ENCODE measurements at places on chromosomes 1 and 21.

DNA sequence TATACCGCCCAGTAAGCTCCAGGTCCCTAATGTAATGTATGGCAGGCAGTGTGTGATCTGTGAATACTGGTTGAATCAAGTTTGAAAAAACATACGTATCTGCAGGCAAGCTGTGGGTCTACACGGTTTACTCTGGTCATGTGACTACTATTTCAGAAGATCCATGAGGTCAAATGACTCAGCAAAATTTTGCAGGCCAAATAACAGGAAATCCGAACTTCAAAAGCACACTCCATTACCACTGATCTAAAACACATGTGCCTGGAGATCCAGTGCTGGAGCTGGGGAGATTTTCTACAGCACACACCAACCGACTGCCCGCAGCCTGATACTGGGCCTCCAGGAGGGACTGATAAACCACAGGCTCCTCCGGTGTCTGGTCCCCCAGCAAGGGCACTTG lies 64.5 kb upstream of the SLC44A3 start:
- no peak for DNase-seq

GRCh38 chr1:37064039-37064438 lies 29.7 kb upstream of the GRIK3 start:
- DNase-seq = no peak

DNA sequence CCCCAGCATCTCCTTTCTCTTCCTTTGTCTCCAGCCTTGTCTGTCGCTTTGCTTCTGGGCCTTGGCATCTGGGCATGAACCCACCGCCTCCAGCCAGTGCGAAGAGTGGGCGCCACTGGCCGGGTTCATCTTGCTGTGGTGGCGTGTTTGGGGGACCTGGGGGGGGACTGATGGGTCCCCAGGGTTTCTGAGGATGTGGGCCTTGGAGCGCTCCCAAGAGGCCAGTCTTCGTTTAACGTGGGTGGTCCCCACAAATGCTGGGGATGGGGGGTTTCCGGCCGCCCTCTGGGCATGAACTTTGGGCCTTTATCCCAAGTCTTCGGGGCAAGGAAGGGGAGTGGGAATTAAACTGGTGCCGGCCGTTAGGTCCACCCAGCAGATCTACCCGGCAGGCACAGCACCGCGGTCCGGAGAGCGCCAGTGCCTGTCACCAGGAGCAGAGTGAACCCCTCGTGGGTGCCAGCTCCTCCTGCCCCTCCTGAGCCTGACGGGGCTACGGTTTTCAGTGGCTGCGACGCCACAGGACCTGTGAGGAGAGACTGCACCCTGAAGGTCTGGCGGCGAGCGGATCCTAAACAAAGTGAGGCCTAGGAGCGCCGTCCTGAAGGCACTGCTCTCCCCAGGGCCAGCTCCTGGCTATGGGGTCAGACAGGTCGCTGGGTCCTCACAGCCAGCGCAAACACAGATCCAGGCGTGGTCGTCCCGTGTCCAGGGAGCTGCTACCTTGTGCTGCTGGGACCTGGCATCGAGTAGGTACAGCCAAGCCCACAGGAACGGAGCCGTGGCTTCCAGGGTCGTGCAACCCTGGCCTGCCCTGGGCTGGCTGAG lies 12.1 kb upstream of the C1orf174 start:
- DNase-seq = no peak

- no peak for DNase-seq
Observed at GRCh38 chr1:917466-918091, 6.1 kb upstream of the SAMD11 start.

DNA sequence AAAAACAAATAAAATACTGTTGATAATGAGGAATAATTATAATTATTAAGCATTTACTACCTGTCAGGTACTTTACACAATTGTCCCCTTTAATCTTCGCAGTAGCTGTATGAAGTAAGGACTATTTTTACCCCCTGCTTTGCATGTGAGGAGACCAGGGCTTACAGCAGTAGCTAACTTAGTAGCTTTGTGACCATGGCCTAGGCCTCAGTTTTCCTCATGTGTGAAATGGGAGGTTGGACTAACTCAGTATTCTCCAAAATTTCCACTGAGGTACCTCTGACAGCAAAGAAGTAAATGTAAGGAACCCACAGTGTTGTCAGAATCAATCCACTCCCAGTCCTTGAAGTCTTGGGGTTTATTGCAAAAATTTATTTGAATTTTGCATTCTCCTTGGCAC lies 3.8 kb upstream of the CSRP1 start:
- no peak for DNase-seq

DNA sequence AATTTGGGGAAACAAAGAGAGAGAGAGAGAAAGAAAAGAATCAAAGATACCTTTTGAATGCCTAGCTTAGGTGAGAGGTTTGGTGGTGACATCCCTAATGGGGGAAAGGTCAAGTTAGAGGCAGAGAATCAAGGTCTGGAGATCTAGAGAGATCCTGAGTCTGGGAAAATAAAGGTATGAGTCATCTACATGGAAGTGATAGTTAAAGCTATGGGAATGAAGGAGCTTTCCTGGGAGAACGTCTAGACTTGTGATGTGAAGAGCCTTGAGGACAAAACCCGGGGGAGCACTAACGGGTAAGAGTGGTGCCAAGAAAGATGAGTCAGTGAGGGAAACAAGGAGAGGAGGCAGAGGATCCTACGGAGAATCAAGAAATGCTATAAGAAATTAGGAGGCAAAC lies 110.8 kb upstream of the RUNX1 start:
- no peak for DNase-seq

GRCh38 chr1:156750191-156750672 lies 1.2 kb downstream of the HDGF start:
- no peak for DNase-seq

GRCh38 chr1:30780409-30780808 lies 22.8 kb upstream of the LAPTM5 start:
- no peak for DNase-seq

Data from activated gamma-delta T cell treated with Interleukin-2 at 50 U/mL for 16 hours (primary cell).